ENCODE measurements at places on chromosomes 11 and 22.
A peak's percentile ranks its signal among the peaks of the same experiment; 100 is the strongest.

DNA sequence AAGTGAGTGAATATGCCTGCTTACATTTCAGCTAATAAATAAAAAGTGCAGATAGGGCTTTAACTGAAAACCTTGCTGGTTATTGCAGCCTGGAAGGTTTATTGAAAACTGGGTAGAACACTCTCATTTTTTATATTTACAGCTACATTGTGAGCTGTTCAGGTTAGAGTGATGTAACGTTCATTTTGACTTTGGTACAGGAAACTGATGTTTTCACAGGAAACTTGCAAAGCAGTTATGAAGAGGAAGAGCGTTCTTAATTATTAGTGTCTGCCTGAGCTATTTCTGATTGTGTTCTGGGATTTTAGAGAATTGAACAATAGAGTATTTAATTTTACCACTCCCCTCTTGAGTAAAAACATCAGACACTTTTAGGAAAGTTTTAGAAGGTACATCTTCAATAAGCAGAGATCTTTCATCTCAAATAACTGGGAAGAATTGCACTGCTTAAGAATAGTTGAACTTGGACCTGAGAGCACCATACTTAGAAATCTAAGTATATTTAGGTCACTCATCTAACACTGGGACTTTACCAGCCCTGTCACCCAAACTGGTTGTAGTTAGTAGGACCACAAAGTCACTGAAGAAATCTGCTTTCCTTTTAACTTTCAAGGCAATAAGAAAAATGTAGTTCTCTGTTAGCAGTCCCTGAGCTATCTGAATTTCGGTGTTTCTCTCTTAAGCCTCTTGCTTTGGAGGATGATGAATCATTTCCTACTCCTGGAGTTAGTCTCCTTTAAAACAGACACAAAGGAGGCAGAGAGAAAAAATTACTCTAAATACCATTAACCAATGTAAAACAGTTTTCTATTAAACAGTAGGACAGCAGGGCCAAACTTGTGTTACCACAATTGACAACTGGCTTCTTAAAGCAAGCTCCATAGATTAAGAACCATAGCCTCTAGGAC lies 128.6 kb upstream of the DDI1 start:
- no peak for DNase-seq

GRCh38 chr11:72631806-72632731 lies 42.2 kb downstream of the PDE2A start:
- no peak for DNase-seq

DNA sequence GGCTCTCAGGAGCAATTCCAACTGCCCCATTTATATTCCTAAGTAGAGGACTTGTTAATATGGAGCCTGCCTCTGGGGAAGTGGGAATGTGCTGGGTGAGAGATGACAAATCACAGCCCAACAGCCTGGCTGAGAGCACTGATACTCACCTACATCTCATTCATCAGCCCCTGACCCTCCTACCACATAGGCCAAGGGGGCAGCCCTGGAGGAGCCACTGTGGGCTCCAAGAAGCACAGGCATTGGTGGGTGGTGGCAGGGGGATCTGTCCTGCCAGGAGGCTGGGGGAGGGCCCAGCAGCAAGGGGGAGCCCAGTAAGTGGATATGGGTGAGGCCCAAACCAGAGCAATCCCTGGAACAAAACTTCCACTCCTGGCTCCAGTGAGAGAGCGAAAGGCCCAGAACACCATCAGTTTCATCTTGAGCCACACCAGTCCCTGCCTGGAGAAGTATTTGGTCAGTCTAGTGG lies 79.7 kb downstream of the BUD13 start:
- no peak for DNase-seq

GRCh38 chr11:76666830-76667229 lies 3.7 kb downstream of the LRRC32 start:
- DNase-seq = no peak

DNA sequence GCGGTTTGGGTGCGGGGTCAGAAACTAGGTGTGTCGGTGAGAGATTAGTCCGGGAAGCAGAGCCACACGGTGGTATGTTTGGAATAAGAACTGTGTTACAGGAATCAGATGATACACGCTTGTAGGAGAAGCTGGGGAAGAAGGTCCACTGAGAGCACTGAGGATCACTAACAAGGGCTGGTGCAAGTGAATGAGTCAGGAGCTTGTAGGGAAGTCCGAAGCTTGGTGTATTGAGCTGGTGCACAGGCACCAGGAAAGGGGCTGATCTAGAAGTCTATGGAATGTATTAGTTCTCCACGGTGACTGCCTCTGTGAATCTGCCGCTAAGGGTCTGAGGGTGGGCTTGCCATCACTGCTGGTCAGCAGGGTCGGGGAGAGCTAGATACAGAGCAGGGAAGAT lies 18.8 kb upstream of the GRK3 start:
- no peak for DNase-seq

DNA sequence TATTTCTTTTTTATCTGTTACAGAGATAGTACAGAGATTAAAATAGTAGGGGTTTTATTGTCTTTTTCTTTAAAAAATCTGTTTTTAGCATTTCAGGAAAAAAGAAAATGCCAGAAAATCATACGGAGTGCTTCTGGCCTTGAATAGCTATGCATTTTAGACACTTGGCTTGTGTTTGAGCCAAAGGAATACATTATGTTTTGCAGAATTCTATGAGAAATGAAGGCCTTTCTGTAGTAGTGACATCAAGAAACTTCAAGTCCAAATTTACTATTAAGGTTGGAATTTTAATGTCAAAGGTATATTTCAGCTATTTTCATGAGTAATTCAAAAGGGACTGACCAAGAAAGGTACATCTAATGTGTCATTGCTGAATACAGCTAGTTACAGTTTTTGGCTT lies 56.3 kb upstream of the DDI1 start:
- DNase-seq = no peak

- no peak for DNase-seq
Observed at GRCh38 chr22:27718186-27719035, 83.1 kb downstream of the MN1 start.

- no peak for DNase-seq
Observed at GRCh38 chr11:12085371-12086251, 24.8 kb upstream of the MICAL2 start.

DNA sequence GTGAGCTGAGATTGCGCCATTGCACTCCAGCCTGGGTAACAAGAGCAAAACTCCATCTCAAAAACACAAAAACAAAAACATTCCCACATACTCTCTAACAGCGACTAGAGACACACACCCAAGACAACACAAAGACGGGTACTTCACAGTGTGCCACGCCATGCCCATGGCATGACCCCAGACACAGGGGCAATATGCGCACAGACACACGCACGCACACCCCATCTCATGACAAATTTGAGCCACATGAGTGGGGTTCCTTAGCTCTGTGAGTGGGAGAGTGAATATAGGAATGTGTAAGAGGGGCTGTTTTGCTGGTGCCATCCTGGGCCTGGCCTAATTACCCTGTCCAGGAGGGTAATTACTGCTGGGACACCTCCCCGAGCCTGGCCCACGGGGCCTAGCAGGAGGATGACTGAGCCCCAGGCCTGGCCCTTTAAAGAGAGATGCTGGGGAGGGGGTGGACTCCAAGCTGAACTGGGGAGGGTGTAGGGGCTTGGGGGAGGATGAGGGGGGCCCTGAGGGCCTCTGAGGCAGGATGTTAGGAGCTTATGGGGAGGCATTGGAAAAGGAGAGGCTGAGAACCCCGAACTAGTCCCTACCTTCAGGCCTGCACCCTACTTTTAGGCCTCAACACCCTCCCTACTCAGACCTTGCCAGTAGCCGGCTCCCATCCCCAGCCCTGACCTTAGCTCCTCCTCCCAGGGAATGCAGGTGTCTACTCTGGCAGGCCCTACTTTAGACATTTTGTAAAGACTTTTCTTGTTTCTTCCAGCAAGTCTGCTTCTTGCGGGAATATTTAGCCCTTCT lies 1.5 kb downstream of the LTBP3 start:
- DNase-seq = no peak

GRCh38 chr11:72446929-72447769 lies 12.8 kb upstream of the CLPB start:
- no peak for DNase-seq

DNA sequence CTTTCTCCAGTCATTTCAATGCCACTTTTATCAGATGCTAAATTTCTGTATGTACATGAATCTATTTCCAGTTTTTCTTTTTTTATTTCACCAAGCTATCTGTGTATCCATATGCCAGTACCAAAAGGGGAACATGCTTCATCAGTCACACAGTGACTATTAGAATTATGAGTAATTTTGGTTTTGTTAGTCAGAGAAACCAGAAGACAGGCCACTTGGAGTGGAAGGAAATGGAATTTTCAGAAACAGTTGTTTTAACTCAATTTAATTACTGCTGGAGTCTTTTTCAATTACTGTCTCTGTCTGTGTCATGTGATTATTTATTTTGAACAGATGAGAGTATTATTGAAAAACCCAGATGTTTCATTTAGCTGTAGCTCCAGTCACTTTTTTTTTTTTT lies 84.6 kb upstream of the ANO3 start:
- DNase-seq = no peak

DNA sequence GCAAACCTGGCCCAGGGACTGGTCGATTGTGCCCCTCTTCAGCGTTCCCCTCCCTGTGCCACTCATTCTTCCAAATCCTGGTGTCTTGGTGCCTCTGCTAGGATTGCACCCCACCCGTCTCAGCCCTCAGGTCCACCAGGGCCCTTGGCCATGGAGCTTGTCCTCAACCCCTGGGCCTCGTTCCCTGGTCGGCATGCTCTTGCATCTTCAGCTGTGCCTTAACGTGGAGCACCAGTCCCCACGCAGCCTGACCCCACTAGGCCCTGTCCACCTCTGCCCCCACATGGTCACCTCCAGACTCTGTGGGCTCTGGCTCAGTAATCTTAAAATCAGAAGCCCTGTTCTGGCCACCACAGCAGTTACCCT lies 61.1 kb downstream of the OSBP2 start:
- no peak for DNase-seq

- no peak for DNase-seq
Observed at GRCh38 chr22:27790376-27791158, 11.0 kb downstream of the MN1 start.

GRCh38 chr11:102733232-102733875 lies 8.6 kb upstream of the MMP8 start:
- DNase-seq = peak; percentile 23

DNA sequence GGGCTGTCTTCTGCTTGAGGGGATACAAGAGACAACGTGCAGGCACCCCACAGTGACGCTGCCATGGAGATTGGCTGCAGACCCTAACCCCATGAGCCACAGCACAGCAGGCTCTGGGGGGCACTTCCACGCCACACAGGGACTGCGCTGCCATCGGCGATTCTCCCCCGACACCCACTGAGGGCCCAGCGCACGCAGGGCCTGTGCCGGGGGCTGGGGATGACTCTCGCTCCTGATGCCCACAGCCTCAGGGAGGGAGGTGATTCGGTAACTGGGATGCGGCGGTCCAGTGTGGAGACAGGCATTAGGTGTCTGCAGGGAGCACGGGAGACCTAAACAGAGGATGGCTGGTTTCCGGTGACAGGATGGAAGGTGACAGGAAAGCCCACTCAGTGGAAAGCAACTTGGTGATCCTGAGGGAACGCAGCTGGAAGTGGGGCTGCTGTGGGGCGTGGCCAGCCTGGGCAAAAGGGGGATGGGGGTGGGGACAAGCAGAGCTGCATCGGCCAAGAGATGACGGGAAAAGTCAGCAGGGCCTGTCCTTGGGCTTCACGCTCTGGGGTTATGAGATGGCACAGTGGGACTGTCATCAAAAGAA lies 37.7 kb downstream of the EFCAB6 start:
- DNase-seq = no peak

GRCh38 chr11:12842933-12843636 lies 166.0 kb upstream of the RASSF10 start:
- DNase-seq = no peak

GRCh38 chr11:132115454-132115853 lies 745.0 kb downstream of the NTM start:
- DNase-seq = no peak

GRCh38 chr11:27848423-27848822 lies 148.2 kb upstream of the BDNF start:
- no peak for DNase-seq

- DNase-seq = peak; percentile 19
Observed at GRCh38 chr11:124481365-124482323, 36.1 kb upstream of the OR8B8 start.

DNA sequence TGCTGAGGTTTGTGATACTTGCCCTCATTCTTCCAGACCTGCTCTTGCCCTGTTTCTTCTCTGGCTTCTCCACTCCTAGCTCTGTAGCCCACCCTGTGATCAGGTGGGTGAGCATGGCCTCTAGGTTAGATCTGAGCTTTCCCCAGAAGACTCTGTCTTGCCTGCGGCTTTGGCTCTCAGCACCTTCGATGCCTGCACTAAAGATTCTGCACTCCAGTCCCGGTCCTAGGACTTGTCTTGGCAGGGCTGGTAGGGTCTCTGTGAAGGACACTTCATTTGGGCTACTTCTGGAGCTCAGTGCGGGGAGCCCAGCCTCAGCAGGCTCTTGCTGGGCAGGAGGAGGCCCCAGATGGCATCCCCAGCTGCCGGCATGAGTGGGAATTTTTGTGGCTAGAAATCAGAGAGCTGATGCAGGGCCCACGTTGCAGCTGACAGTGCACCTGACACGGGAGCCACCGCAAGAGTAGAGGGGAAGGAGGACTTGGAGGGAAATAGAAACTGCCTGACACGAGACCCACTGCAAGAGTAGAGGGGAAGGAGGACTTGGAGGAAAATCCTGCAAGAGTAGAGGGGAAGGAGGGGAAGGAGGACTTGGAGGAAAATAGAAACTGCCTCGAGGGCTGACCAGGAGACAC lies 226.9 kb upstream of the B3GAT1 start:
- no peak for DNase-seq

- DNase-seq = no peak
Observed at GRCh38 chr22:27318516-27318915, 483.0 kb downstream of the MN1 start.

DNA sequence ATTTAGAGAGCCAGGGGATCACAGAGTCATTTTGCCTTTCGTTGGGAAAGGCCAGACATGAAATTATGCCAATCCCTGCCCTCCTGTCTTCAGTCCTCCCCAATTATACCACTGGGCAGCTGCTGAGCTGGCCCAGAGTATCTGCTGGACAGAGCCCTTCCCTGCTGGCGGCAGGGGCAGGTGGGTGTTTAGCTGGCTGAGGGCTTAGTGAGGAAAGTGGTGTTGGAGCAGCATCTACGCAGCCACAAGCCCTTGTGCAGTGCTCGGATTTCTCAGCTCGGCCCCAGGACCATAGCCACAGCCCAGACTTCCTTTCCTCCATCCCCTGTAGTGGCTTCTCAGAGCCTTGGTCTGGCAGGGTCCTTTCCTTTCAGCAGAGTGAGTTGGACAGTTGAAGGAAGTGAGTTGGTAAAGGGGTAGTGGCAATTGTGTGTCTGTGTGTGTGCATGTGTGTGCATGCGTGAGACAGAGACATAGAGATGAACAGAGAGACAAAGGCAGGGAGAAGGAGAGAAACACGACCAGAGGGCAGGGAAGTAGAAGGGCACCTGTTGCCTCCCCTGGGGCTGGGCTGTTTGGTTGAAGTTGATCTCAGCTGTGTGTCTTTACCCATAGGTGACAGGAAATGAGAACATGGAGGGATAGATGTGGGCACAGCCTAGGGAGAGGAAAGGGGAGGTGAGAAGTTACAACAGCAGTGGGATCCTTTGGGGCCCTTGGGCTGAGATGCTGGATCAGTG lies 66.2 kb downstream of the GRIK4 start:
- DNase-seq = no peak

GRCh38 chr22:45438336-45438735 lies 24.8 kb downstream of the RIBC2 start:
- no peak for DNase-seq
